T-helper 2 cell treated with Interferon-gamma antibody and Interleukin-4, amounts not matched to agents 5 μg/mL and 100 μg/mL, for 36 hours (primary cell): ENCODE measurements at places on chromosomes 13 and 19.

GRCh38 chr13:50449465-50449864 is 394.0 kb downstream of the DLEU7 start:
- H3K4me3 ChIP-seq, result no peak overlapping the region
- no peaks in the 10 kb centered on the region for H3K4me1 ChIP-seq
- H3K27me3 ChIP-seq, result peaks cover 11% of the 10 kb centered on the region
- DNase-seq, result no peak
- no peak overlapping the region for H3K27ac ChIP-seq

DNA sequence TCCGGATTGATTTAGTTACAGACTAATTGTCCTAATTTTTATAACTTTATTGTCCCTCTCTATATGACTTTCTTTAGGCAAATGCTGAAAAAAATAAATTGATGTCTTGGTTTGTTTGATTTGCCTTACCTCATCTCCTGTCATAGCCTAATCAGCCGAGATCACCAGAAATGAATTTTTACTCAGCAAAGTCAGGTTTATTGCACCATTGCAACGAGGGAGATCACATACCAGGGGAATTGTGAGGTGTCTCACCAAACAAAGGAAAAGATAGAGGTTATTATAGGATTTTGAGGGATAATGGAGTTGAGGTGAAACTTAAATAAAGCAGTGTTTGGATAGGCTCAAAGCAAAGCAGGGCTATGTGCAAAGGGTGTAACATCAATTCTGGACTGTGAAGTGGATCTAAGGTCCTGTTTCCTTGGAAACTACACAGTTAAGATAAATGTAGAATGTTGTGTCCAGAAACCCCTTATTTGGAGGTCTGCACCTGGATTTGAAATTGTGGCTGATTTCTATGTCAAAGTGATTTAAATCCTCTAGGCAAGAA is 372.6 kb downstream of the OXGR1 start:
- no peak for DNase-seq
- no peaks in the 10 kb centered on the region for H3K4me1 ChIP-seq
- H3K36me3 ChIP-seq, result no peaks in the 10 kb centered on the region
- no peak overlapping the region for H3K4me3 ChIP-seq
- H3K27me3 ChIP-seq, result no peaks in the 10 kb centered on the region

DNA sequence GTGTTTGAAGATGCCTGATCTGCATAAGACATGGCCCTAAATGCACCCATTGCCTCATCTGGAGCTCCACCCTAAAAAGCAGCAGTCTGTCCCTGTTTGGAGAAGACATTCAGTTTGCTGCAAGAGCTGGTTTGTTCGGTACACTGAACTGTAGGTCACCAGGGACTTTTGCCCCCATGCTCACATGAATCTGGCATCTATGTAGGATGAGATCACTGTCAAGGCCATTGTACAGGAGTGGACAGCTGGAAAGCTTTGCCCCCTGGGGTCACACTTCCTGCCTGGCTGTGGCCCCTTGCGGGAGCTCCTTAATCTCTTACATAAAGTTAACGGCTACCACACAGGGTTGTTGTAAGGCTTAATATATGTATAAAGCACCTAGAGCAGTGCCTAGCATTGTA is 73.0 kb downstream of the IPO5 start:
- no peak overlapping the region for H3K27ac ChIP-seq
- DNase-seq, result no peak
- H3K27me3 ChIP-seq, result no peaks in the 10 kb centered on the region
- H3K36me3 ChIP-seq, result peaks cover 15% of the 10 kb centered on the region
- H3K4me3 ChIP-seq, result no peak overlapping the region

DNA sequence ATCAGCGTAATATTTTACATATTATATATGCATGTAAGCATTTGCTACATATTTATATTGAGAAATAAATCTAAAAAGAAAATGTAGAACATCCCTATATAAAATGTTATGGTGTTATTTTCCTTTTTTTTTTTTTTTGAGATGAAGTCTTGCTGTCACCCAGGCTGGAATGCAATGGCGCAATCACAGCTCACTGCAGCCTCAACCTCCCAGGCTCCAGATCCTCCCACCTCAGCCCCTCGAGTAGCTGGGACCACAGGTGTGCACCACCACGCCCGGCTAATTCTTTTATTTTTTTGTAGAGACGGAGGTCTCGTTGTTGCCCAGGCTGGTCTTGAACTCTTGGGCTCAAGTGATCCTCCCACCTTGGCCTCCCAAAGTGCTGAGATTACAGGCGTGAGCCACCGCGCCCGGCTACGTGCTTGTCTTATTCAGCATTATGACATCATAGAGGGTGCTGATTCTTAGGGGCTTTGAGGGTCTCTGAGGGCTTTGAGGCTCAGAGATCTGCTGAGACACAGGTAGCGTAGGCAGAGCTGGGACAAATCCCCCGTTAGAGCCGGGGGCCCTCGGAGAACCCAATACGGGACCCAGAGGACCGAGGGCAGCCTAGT is 101.9 kb downstream of the GADD45B start:
- H3K27me3 ChIP-seq, result peaks cover 21% of the 10 kb centered on the region
- H3K27ac ChIP-seq, result no peak overlapping the region
- H3K4me1 ChIP-seq, result peaks cover 2% of the 10 kb centered on the region
- H3K4me3 ChIP-seq, result no peak overlapping the region

DNA sequence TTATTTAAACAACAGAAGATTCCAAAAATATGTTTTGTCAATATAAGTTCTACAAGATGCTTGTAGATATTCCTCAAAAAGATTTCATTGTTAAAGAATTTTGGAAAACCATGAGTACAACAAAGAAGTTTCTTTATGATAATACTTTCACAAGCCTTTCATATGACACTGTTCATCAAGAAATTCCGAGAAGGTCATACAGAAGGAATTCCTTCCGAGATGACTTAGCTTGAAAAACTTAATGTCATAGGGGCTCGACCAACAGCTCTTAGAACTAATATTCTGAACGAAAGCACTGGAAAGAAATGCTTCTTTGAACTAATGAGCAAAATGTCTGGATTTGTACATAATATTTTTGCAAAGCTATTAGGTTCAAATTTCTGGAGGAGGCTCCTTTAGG is 403.4 kb downstream of the KLF5 start:
- no peak for DNase-seq
- H3K4me1 ChIP-seq, result no peaks in the 10 kb centered on the region
- no peak overlapping the region for H3K4me3 ChIP-seq
- no peaks in the 10 kb centered on the region for H3K27me3 ChIP-seq
